ENCODE measurements at places on chromosomes 13 and 19.

DNA sequence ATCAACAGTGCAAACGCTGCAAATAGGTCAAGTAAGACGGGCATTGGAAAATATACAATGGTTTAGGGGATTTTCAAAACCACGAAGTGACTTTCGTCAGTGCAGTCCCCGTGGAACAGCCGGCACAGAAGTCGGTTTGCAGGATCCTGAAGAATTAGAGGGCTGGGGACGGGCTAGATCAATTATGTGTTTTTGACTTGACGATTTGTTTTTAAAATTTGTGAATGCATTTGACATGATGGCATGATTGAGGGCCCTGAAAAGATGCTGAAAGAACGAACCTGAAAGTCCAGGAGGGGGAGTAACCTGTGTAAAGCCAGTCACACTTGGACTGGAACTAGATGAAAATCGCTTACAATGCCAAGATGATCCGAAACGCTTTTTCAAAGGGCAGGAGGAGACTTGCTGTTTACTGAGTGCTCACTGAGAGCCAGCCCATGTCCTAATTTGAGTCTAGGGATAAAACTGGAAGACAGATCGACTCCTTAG lies 8.9 kb upstream of the DGKH start:
- DNase-seq, result no peak

GRCh38 chr13:43123856-43124255 lies 100.5 kb downstream of the DNAJC15 start:
- no peak for DNase-seq

DNA sequence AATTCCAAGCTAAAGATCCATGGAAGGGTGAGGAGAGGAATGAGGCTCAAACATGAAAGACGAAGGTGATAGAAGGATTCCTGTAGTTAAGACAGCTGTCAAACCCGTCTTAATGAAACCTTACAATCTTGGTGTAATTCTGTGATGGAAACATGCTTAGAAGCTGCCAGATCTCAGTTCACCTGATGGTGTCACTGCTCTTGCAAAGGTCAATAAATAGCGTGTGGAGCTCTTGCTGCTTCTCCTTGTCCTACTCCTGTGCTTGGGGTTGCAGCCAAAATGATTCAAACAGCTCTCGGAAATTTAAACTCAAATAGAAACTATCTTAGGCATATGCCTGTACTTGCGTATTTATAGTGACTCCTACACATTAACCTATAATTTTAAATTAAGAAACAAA lies 1705.0 kb downstream of the OLFM4 start:
- DNase-seq, result no peak

- DNase-seq, result peak; percentile 88
These were observed 1.4 kb upstream of the PRKD2 start for GRCh38 chr19:46718157-46718933.

DNA sequence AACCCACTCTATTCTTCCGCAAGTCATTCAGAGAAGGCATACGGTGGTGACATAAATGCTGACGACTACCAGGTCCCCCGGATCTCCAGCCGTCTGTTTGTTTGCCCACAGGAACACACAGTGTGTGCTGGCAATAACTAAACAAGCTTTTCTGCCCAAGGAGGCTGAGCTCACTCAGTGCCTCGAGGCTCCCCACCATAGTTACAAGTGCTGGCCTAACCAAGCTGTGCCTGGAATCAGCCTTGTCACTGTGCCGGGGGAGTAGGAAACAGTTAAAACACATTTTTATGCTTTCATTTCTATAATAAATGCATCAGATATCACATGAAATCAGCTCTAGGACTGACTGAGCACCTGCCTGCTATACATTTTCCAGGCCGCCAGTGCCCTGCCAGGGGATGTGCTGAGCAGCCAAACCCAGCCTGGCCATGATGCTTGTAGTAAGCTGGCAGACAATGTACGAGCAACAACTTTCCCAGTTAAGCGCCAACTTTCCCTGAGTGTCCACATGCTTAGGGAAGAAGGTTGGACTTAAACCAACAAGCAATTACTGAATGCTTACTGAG lies 28.1 kb downstream of the BRD4 start:
- no peak for DNase-seq

DNA sequence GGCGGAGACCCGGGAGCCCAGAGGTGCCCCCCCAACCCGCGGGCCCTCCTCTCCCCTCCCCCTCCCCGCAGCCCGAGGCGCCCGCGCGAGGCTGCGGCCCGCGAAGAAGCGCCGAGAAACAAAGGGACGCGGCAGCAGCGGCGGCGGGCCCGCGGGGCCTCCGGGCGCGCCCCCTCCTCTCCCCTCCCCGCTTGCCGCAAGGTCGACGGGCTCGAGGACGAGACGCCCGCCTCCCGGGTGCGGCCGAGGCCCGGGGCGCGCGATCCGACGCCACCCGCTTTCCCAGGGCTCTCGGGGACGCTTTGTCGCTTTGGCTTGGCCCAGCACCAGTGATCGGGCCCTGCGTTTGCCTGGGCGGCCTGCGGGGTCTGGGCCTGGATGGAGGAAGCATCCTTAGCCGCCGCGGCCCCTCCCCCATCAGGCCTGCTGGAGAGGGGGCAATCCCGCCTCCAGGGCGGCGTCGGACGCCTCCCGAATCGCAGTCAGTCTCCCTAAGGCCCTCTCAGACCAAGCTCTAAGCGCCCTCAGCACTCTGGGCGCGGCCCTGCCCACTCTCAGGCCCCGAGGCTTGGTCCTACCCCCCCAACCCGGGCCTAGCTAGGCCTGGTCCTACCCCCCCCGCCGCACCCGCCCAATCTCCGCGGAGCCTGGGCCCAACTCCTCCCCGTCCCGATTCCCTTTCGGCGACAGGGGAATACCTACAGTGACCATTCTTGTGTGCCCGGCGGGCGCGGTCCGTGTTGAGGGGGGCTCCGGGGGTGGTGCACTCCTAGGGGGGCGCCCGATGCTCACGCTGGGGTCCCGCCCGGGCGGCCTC lies 740 bp downstream of the ELAVL3 start:
- no peak for DNase-seq

DNA sequence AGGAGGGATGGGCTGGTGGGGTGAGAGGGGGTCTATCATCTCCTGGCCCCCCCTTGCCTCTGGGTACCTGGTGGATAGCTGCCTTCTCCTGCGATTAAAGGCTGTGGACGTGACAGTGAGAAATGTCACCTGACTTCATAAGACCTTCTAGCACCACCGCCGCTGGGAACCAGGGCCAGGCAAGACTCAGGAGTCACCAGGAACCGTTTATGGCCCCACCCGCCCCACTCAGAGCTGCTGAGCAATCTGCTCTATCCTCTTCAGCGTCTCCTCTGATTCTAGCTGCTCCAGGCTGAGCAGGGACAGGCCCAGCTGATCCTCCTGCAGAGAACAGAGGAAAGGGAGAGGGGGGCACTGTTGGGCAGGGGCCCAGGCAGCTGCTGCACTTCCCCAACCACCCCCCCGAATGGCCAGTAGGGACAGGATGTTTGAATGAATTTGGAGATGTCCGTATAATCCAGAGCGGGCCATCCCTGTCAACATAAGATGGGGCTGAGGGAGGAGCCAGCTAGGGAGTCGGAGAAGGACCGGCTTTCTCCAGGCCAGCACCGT lies 10.9 kb downstream of the KLC3 start:
- DNase-seq, result no peak

- DNase-seq, result no peak
These were observed 17.1 kb downstream of the LRRC4B start for GRCh38 chr19:50551034-50551714.

- DNase-seq, result no peak
These were observed 7.4 kb downstream of the CKM start for GRCh38 chr19:45315304-45315703.

GRCh38 chr19:4267101-4267900 lies 11.8 kb upstream of the SHD start:
- peak; percentile 70 for DNase-seq

DNA sequence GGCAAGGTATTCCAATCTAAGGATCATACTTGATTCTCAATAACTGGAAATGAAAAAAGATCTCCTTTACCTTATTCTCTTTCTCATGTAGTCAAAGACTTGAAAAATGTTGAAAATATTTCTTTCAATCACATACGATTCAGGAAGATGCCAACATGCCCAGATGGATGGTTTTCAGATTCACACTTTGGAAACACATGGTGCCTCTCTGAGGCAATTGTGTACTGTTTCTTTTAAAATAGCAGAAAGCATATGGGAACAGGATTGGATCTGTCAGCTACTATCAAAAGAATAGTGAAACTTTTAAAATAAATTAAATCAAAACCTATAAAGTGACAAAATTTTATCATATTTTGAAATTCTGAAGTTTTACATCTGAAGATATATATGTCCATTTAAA lies 222.4 kb downstream of the SPRY2 start:
- DNase-seq, result no peak

GRCh38 chr19:3224346-3225168 lies at the start of gene CELF5:
Gene CELF5 (plus strand): TSS chr19:3224661. CDS start chr19:3224740, 79 bp downstream.
- DNase-seq, result no peak

GRCh38 chr19:15562861-15563260 lies 52.2 kb upstream of the CYP4F8 start:
- no peak for DNase-seq

GRCh38 chr19:30649934-30650614 lies 277.9 kb downstream of the ZNF536 start:
- DNase-seq, result no peak

GRCh38 chr13:82675024-82675423 lies 1207.2 kb downstream of the SLITRK1 start:
- no peak for DNase-seq

DNA sequence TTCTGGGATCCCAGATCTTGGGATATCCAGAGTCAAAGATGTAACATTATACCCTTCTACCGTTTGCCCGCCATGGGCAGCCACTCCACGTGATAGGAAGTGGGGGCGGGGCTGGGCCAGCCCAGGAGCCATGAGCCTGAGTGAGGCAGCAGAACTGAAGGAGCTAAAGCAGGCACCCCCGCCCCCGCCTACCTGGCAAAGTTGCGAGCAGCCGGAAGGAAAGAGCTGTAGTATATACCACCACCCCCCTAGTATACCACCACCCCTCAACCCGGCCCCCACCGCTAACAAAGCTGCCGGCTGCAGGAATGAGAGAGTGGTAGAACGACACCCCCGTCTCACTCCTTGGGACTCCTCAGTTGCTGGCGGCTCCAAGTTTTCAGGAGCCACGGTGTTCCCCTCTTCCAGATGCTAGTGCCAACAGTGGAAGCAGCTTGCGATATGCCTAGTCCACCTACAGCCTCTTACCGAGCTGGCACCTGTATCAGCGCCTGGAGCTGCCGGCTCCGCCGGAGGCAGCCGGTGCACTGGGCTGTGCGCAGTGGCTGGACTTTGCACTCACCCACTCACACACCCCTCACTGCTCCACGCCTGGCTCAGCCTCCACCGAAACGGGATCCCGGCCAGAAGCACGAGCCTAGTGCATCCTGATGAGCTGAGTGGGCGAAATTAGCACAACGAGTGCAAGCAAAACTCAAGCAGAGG lies 230.7 kb upstream of the PRR20A start:
- no peak for DNase-seq

DNA sequence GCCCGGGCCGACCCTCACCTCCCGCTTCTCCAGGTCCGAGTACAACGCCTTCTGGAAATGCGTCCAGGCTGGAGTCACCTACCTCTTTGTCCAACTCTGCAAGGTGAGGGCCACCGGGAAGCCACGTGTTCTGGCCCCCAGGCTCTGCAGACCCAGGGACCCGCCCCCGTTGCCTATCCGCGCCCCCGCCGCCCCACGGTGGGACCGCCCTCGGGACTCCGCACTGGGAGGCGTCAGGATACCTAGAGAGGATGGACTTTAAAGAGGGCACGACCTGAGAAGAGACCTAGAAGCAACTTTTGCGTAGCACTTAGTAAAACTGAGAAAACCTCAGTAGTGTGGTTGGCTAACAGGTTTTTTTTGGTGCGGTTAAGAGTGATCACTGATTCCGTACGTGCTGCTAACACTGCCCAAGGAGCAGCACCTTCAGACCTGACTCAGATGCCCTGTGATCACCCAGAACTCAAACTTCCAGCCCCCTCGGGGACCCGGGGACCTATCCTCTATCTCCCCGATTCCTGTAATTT lies 492 bp downstream of the TMEM147 start:
- DNase-seq, result no peak

GRCh38 chr19:39401549-39402345 lies 4.9 kb upstream of the ZFP36 start:
- DNase-seq, result no peak

DNA sequence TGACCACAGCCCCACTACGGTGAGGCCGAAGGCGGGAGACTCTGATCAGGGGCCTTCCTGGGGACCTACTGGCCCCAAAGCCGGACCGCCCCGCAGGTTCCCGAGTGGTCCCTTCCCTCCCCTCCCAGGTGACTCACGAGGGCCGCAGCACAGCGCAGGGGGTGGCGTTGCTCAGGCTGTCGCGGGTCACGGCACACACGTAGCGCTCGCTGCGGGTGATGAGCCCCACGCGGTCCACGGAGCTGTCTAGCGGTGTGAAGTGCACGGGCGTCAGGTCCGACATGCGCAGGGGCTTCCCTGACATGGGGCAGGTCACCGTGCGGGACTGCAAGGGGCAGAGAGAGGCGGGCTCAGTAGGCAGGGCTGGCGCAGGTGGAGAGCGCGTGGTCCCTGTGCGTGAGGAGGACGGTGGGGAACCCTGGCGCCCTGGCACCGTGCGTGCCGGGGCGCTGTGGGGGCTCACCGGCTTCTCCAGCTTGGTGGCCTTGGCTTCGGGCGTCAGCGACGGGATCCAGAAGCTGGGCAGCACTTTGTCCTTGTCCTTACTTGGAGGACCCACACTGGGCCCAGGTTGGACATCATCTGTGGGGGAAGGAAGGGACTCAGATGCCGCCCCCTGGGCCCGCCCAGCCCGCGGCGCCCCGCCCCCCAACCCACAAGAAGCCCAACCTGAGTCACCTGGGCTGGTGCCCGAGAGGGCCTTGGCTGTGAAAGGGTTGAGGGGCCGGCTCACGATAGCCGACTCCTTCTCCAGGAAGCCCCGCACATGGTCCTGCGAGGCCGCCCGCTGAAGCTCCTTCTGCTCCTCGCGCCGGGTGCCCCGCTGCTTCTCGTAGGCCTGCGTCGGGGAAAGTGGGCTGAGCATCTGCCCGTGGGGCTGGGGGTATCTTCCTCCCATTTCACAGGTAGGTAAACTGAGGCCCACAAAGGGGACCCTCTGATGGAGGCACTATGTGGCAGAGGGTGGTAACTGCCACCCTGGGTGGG lies 23.7 kb downstream of the NOSIP start:
- no peak for DNase-seq

GRCh38 chr19:18417250-18418028 lies 1.8 kb upstream of the SSBP4 start:
- peak; percentile 85 for DNase-seq

DNA sequence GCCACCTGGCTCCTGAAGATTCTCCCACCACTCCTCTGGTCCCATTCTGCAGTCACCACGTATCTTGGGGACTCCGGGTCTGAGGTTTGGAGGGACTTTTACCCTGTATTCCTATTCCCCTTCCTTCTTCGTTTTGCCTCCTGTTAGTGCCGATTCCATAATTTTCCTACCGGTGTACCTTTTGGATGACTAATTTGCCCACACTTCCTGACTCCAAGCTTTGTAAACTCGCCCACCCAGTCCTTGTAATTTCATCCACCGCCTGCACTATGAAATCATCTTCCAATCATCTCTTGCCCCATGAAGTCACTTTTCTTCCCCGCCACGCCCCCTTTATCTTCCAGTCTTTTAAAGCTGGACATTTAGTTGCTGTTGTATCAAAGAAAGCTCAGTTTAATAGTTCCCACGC lies 572 bp downstream of the UCHL3 start:
- DNase-seq, result no peak

- DNase-seq, result no peak
These were observed 64.1 kb downstream of the ZNF429 start for GRCh38 chr19:21569494-21569865.

- DNase-seq, result no peak
These were observed 1.2 kb downstream of the DAZAP1 start for GRCh38 chr19:1408300-1409203.

- DNase-seq, result no peak
These were observed 11.0 kb downstream of the CRX start for GRCh38 chr19:47832723-47833122.

Data from CMK (cell line).